Regular cardiac myocyte (primary cell): ENCODE measurements at places on chromosomes 7 and 10. TPM values are rescaled to one million over a fixed set of nuclear protein-coding genes. Genes with fewer than 3 reads are reported as not detected.

Gene SEMA3C
- total RNA-seq = 195 and 315 TPM in 2 replicates

Gene ASB10
- not detected in 2 replicates for total RNA-seq

Gene UPP1
- total RNA-seq = 9.0 and 14.4 TPM in 2 replicates

Gene SMO
- 4.8 and 21.4 TPM in 2 replicates for total RNA-seq

Gene VWDE
- 0.19 TPM in 1 of 2 replicates, not detected in the other for total RNA-seq

Gene NKX6-2
- not detected in 2 replicates for total RNA-seq

Gene PLAC9
- total RNA-seq = 12.8 and 19.4 TPM in 2 replicates

Gene DENND2A
- 0.96 and 11.3 TPM in 2 replicates for total RNA-seq

Gene ELFN1
- 0.38 and 0.56 TPM in 2 replicates for total RNA-seq

Gene CTBP2
- 59.5 and 70.2 TPM in 2 replicates for total RNA-seq

Gene CBX3
- total RNA-seq = 97.8 and 150 TPM in 2 replicates

Gene AKR1B15
- total RNA-seq = not detected in 2 replicates

Gene HPSE2
- total RNA-seq = not detected in 2 replicates

Gene AS3MT
- total RNA-seq = 7.3 and 7.5 TPM in 2 replicates

Gene SPDYE11
- total RNA-seq = not detected in 2 replicates

Gene BTBD16
- total RNA-seq = under 0.01 TPM in 1 of 2 replicates, not detected in the other

Gene KEL
- total RNA-seq = under 0.01 TPM in 1 of 2 replicates, not detected in the other

Gene COG5
- 29.7 and 31.9 TPM in 2 replicates for total RNA-seq

Gene USP6NL
- 10.7 and 12.4 TPM in 2 replicates for total RNA-seq
